ELF-1 (cell line): ENCODE measurements at places on chromosomes 7 and 10.
A peak's percentile ranks its signal among the peaks of the same experiment; 100 is the strongest.

GRCh38 chr7:26397332-26397731, 105.7 kb downstream of the SNX10 start:
- peak; percentile 13 for DNase-seq

- peak; percentile 73 for DNase-seq
Observed at GRCh38 chr7:92763636-92764423, 72.5 kb downstream of the CDK6 start.

- no peak for DNase-seq
Observed at GRCh38 chr10:114323023-114323422, 81.3 kb downstream of the AFAP1L2 start.

DNA sequence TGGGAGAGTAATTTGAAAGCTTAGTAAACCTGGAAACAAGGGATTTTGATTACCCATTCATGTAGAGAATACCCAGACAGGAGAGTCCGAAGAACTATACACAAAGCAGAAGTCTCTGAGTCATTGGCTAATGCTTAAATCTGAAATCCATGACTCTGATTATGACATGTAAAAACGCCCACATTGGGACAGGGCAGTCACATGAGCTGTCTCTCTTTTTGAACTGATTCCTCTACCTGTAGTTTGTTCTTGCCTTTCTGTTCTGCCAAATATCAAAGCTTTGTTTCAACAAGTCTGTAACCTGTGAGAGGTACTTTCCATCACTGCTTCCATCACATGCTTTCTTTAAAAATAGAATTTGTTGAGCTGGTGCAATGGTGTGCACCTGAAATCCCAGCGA, 4.3 kb upstream of the GPNMB start:
- DNase-seq: no peak

- no peak for DNase-seq
Observed at GRCh38 chr10:94490789-94491039, 54.9 kb upstream of the HELLS start.

GRCh38 chr7:26153241-26153822, 1.3 kb downstream of the NFE2L3 start:
- DNase-seq: peak; percentile 68

GRCh38 chr7:2076649-2077064, 156.1 kb downstream of the MAD1L1 start:
- DNase-seq: no peak

DNA sequence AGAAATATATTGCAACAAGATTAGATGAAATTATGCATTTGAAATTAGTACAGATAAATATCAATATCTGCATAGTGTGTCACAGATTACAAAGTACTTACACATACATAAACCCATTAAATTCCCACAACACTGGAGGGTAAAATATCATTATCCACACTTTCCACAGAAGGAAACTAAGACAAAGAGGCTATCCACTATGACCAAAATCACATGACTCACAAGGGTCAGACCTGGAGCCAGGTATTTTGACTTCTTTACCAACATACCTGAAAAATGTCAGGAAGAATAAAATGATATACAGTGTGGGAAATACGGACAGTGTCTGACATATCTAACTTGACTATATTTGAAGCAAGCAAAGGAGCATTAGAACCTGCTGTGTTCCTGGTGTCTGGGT, 34.1 kb downstream of the HYCC1 start:
- no peak for DNase-seq

DNA sequence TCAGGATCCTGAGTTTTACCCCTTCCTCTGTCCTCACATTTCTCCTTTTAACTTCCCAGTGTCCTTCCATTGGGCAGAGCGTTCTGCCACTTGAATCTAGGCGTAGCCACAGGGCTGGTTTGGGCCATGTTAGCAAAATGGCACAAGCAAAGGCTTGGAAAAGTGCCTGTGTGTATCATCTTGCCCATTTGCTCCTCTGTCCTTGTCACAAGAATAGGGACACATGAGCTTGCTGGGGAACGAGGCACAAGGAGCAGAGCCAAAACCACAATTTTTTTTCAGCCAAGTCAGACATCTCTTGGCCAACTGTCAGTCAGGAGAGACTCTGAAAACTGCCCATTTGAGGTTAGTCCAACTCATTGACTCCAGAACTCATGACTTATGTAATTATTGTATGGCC, 285.2 kb downstream of the ZNF248 start:
- no peak for DNase-seq

DNA sequence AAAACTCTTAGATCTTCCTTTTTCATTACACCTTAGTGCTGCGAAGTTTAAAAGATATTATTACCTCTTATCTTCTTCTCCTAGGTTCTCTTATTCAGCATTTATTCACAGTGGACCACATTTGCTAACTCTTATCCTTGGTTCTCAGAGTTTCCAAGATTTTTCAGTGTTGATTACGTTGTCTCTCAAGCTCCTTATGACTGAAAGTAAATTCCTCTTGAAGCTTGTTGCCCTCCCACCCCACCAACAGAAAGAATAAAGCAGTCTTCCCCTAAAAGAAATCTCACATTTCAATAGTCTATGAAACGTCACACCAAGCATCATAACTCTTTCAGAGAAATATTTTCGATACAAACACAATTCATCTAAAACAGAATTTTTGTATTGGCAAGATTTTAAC, 362.5 kb downstream of the MAGI2 start:
- DNase-seq: no peak

DNA sequence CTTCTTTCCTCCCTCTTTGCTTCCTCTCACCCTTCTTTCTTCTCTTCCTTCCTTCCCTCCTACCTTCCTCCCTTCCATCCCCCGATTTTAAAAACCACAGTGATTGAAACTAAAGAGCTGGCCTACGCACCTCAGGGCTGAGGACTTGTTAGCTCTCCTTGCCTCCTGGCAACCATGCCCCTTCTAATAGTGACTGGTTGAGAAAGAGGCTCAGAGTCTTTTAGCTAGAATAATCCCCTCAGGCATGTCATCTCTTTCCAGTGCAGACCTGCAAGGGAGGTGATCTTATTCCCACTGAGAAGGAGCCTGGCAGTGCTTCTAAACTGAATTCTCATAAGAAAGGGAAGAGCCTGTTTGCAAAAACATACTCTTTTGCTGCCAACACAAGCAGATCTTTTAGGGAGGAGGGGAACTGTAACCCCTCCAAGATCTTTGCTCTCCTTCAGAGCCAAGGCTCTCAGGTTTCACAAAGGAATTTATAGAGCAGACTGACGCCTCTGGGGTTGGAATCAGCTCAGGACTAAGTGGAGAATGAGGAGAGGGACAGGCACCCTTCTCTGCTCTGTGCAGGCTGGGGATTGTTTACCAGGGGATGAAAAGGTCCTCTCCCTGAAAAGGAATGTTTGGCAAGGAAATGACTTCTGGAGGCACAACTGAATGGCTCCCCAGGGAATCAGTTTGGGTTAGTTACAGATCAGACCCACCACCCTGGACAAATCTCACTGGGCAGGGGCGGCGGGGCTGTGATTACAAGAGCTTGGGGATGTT, 9.4 kb upstream of the ANKRD1 start:
- peak; percentile 95 for DNase-seq

GRCh38 chr10:80405626-80406025, 2.7 kb upstream of the PRXL2A start:
- DNase-seq: no peak

GRCh38 chr7:42736931-42737330, 174.9 kb downstream of the C7orf25 start:
- DNase-seq: peak; percentile 30

DNA sequence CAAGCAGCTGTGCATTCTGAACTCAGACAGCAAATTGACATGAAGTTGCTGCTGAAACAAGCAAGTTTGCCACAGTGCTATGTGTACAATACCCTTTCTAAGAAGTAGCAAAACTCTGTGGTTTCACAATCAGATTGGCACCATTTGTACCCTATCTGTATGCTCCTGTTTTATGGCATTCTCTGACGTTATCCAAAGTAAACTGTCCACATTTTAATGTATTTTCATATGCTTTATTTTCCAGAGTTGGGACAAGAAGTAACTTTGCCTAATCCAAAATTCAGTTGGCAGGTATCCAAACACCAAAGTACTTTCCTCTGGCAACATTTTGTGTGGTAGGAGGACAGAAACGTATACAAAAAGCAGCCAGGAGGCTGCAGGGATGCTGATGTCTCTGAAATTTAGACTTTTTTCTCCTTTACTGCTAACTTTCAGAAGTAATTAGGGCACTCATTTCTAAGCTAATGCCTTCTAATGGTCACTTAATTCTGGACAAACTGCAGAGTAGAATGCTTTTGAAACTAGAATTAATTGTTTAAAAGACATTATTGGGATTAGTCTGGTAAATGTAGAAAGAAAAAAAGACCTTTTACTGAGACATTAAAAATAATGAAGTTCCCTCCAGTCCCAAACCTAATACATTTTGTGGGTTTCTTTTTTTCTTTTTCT, 414.7 kb upstream of the NRP1 start:
- DNase-seq: no peak

- peak; percentile 50 for DNase-seq
Observed at GRCh38 chr10:369221-369683, 234.0 kb downstream of the ZMYND11 start.

DNA sequence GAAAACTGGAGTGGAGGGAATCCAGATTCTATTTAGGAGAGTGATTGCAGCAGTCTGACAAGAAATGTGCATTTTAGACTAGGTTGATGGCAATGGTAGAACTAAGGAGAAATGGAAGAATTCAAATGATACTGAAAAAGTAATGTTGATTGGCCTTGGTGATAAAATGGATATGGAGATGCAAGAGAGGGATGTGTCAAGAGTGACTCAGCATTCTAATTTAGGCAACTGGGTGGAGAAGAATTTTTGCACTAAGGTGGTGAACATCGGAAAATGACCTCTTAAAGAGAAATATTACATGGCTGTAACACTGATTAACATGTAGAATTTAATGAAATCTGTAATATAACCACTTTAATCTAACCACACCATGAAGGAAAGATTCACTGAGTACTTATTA, 806.5 kb downstream of the PHTF2 start:
- DNase-seq: no peak

DNA sequence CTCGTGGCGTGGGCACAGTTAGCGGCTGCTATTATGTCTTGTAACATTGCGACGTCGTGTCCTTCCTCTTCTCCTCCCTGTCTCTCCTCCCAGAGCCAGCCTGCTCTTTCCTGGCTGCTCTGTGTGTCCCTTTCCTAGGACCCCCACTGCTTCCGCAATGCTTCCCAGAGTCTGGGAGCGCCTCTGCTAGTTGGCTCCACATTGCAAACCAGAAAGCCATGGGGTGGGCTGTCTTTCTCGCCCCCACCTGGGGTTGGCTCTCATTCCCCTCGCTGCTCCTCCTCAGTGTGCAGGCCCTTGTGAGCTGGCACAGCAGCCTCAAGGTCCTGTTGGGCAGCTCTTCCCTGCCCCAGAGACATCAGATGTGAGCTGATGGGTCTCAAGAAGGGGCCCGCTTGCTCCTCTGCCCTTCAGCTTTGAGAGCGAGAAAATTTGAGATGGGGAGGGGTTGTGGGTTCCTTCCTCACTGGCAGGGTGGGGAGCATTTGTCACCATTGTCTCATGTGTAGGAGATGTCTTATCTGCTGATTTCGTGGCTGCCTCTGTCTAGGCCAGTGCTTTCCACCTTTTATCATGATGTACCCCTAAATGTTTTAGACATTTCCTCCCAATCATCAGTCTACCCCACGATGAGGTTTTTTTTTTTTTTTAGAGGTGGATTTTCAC, 3.3 kb downstream of the ADAMTS14 start:
- DNase-seq: no peak

DNA sequence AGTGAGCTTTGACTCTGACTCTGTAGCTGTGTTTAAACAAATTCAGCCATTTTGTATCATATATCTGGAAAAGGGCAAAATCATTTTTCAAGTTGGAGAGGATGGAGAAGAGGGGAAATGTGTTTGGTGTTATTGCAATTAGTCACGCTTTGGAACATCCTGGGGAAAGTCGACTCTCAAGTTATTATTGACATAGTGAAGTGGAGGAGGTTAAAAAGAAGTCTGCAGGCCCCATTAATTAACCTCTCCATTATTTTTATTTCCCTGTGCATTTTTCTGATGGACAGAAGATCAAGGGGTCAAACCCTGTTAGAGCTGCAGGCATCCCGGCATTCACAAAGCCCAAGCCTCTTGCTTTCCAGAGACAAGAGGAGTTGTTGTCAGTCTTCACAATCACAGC, 132.6 kb downstream of the TEX36 start:
- no peak for DNase-seq

GRCh38 chr10:112793202-112793921, 156.7 kb upstream of the TCF7L2 start:
- DNase-seq: peak; percentile 2

GRCh38 chr10:20118119-20118518, 301.9 kb downstream of the PLXDC2 start:
- DNase-seq: no peak

- no peak for DNase-seq
Observed at GRCh38 chr10:49040601-49041000, 74.7 kb downstream of the VSTM4 start.

DNA sequence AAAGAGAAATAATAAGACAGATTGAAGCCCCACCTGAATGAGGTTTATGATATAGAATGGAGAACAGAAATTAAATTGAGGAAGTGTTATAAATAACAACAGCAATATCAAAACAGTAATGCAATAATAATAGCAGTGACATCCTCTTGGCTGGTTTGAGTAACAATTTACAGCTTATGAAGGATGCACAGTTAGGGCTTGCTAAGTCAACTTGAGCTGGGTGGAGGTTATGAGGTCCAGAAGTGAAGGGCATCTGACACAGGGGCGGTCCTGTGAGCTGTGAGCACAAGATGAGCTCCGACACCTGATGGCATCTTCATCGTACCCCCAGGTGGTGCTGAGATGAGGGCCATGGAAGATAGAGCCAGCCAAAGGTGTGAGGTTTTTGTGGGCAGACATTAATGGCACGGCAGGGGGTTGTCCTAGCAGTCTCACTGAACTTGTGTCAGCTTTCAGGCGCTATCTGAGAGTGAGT, 30.5 kb downstream of the ARHGAP22 start:
- no peak for DNase-seq

GRCh38 chr10:104447331-104447730, 93.7 kb downstream of the CFAP58 start:
- no peak for DNase-seq

- DNase-seq: no peak
Observed at GRCh38 chr7:49386792-49387191, 386.6 kb upstream of the VWC2 start.

GRCh38 chr10:6667679-6668270, 87.7 kb upstream of the PRKCQ start:
- DNase-seq: peak; percentile 14

DNA sequence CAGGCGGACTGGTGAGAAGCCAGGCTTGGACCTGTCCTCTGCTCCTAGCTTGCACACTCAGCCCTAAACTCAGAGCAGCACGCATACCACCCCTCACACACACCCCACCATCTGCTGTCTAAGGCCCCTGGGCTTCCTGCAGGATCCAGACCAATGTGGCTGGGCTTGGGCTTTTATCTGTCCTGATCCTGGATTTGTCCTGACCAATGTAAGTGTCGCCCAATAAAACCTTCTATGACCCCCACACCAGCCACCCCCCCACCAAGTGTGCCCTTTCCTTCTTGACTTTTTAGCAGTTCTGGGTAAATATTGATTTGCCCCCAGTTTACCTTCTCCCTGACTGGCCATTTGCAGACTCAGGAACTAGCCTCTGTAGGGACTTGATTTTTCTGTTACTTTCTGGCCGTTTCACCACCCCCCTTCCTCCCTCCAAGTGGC, 1.7 kb upstream of the HOXA13 start:
- DNase-seq: no peak

- peak; percentile 21 for DNase-seq
Observed at GRCh38 chr7:50085344-50085743, 7.7 kb downstream of the ZPBP start.

- no peak for DNase-seq
Observed at GRCh38 chr7:38506004-38506403, 125.2 kb downstream of the AMPH start.

GRCh38 chr10:132677473-132678227, 108.3 kb downstream of the NKX6-2 start:
- no peak for DNase-seq
